Osteoblast (primary cell): ENCODE measurements at places on chromosomes 5 and 9. TPM values are rescaled to one million over a fixed set of nuclear protein-coding genes. Genes with fewer than 3 reads are reported as not detected.

Gene PCDHB5
- total RNA-seq = 1.5 and 2.9 TPM in 2 replicates

Gene ASPN
- total RNA-seq = 1.1 and 1.2 TPM in 2 replicates

Gene GRM6
- total RNA-seq = not detected in 2 replicates

Gene HEXB
- 267 and 313 TPM in 2 replicates for total RNA-seq

Gene FBP2
- total RNA-seq = not detected in 2 replicates

DNA sequence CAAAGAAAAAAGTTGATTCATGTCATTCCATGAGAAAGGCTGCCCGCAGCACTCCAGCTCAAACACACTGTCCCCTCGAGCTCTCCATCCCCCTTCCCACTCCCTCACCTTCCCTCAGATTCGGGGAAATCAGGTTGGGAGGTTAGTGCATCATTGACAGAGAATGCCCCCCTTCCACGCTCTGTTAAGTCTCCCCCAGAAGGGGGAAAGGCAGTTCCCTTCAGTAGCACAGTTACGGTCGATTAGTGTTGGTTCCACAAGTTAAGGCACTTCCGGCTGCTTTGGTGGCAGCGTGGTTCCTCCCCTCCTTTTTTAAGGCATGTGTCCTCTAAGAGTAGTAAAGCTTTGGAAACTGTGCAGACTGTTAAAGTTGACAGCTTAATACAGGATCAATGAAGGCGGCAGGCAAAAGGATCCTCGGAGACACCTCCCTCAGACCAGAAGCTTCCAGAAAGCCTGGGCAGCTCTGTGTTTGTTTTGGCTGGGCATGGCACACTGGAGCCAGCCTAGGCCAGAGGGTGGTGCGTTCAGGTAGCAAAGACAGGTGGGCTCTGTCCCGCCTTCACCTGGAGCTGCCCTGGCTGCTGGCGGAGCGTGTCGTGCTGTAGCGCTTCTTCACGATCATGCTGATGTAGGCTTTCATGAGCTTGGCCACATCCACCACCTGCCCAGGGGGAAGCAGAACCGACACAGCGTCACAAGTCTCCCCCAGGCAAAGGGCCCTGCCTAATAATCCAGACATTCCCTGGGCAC is 49.5 kb upstream of the RETREG1 start:
- H3K4me1 ChIP-seq = peaks cover 6% of the 10 kb centered on the region
- no peaks in the 10 kb centered on the region for H3K27me3 ChIP-seq
- no peak for DNase-seq
- H3K36me3 ChIP-seq = peaks cover 42% of the 10 kb centered on the region
- H3K4me3 ChIP-seq = no peak overlapping the region

DNA sequence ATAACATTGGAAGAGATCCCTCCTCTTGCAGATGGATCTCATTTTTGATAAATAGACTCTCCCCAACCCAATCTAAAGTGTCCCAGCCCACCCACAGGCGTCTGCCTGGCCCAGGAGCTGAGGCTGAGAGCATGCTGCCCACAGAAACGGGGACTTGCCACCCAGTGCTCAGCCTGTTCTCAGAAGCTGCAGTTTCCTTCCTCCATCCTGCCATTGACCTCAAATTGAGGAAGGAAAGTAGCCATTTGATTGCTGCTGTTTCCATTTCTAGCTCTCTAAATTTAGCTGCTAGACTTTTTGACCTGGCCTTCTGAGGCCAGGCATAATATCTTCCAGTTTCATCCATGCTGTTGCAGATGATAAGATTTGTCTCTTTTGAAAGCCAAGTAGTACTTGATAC is 31.1 kb upstream of the FRMD3 start:
- no peak for DNase-seq
- no peak overlapping the region for H3K4me3 ChIP-seq
- no peaks in the 10 kb centered on the region for H3K36me3 ChIP-seq
- no peaks in the 10 kb centered on the region for H3K27me3 ChIP-seq

DNA sequence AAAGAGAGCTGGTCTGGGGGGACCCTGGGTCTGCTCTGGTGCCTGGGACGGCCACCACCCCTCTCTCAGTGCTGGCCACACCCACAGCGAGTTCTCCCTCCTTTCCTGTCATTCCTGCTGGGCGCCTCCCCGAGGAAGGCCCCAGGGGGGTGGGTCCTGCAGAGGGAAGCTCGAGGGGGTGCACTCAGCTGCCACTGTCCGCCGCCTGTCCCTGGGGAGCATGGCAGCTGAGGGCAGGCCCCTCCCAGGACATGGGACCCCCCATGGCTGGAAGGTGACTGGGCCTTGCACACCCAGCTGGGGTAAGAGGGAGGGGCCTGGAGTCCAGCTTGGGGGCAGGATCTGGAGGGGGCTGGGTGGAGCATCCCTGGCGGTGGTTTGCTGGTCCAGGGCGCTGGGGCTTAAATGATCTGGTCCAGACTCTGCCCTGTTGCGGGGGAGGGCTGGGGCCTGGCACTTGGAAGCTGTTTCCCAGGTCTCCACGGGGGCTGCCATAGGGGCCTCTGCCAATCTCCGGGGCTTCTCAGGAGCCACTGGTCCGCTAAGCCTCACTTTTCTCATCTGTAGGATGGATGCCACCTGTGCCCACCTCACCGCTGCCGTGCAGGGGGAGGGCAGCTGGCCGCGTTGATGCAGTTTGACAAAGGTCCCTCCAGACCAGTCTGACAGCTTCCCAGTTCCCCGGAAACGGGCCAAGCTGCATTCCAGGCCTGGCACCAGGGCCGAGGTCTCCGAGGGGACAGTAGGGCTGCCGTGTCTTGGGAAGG is 6.0 kb upstream of the SLC2A6 start:
- no peaks in the 10 kb centered on the region for H3K27me3 ChIP-seq
- no peak overlapping the region for H3K4me3 ChIP-seq
- H3K27ac ChIP-seq = no peak overlapping the region
- H3K4me1 ChIP-seq = no peaks in the 10 kb centered on the region

- no peaks in the 10 kb centered on the region for H3K36me3 ChIP-seq
- H3K27me3 ChIP-seq = peaks cover 5% of the 10 kb centered on the region
- H3K4me1 ChIP-seq = no peaks in the 10 kb centered on the region
- no peak within 1 kb of the TSS for H3K4me3 ChIP-seq
Observed at GRCh38 chr5:35938568-35939227, at the start of gene CAPSL. CAPSL (minus strand) TSS chr5:35938622; CDS start chr5:35921120, 17,502 bp downstream.

GRCh38 chr5:3393122-3393919 is 202.3 kb upstream of the IRX1 start:
- no peaks in the 10 kb centered on the region for H3K4me1 ChIP-seq
- no peaks in the 10 kb centered on the region for H3K36me3 ChIP-seq
- no peaks in the 10 kb centered on the region for H3K27me3 ChIP-seq

DNA sequence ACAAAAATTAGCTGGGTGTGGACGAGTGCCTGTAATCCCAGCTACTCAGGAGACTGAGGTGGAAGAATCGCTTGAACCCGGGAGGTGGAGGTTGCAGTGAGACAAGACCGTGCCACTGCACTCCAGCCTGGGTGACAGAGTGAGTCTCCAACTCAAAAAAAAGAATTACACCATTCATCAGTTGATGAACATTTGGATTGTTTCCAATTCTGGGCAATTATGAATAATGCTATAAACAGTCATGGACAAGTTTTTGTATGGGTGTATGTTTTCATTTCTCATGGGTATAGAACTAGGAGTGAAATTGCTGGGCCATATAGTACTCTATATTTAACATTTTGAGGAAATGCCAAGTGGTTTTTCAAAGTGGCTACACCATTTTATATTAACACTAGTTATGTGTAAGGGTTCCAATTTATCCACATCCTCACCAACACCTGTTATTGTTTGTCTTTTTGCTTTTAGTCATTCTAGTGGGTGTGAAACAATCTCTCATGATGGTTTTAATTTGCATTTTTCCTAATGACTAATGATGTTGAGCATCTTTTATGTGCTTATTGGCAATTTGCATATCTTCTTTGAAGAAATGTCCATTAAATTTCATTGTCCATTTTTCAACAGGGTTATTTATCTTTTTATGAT is 9.0 kb upstream of the CCDC125 start:
- no peaks in the 10 kb centered on the region for H3K4me1 ChIP-seq
- H3K36me3 ChIP-seq = no peaks in the 10 kb centered on the region
- no peak for DNase-seq

DNA sequence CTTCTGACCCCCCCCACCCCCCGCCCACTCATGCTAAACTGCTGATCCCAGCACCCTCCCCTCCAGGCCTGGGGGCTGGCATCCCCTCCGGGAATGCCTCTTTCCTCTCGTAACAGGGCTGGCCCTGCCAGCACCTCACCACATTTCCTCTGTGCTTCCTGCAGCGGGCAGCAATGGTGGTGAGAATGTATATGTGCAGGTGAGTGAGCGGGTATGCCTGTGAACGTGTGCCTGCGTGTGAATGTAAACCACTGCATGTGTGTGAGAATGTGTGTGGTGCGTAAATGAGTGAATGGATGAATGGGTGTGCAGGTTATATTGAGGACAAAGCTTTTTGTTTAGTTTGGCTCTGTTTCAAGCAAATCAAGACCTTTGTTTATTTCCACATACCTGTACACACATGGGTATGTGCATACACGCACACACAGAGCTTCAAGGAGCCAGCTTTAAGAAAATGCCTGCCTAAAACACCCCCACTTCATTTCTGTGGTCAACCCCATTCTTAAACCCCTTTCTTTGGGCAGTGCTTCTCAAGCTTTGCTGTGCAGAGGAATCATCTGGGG is 95.7 kb upstream of the SHB start:
- DNase-seq = no peak
- H3K4me3 ChIP-seq = no peak overlapping the region
- H3K36me3 ChIP-seq = no peaks in the 10 kb centered on the region
- H3K27ac ChIP-seq = no peak overlapping the region
- H3K27me3 ChIP-seq = no peaks in the 10 kb centered on the region

GRCh38 chr9:109802491-109802890 is 22.5 kb downstream of the PALM2AKAP2 start:
- peak; percentile 57 for DNase-seq
- no peak overlapping the region for H3K27ac ChIP-seq
- no peaks in the 10 kb centered on the region for H3K27me3 ChIP-seq
- H3K36me3 ChIP-seq = no peaks in the 10 kb centered on the region

DNA sequence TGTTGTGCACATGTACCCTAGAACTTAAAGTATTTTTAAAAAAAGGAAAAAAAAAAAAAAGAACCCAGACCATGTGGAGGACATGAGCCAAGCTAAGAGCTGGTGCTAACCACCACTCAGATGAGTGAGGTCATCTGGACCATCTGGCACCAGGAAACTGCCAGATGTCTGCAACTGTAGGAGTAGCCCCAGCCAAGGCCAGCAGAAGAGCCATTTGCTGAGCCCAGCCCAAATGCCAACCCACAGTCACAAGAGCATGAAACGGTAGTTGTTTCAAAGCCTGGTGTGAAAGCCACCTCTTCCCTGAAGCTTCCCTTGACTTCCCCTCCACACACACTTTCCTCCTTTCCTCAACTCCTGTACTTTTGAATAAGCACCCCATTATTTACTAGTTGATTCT is 69.2 kb upstream of the FCN1 start:
- no peak overlapping the region for H3K27ac ChIP-seq
- no peaks in the 10 kb centered on the region for H3K36me3 ChIP-seq
- H3K4me1 ChIP-seq = no peaks in the 10 kb centered on the region
- H3K27me3 ChIP-seq = no peaks in the 10 kb centered on the region
- no peak overlapping the region for H3K4me3 ChIP-seq

DNA sequence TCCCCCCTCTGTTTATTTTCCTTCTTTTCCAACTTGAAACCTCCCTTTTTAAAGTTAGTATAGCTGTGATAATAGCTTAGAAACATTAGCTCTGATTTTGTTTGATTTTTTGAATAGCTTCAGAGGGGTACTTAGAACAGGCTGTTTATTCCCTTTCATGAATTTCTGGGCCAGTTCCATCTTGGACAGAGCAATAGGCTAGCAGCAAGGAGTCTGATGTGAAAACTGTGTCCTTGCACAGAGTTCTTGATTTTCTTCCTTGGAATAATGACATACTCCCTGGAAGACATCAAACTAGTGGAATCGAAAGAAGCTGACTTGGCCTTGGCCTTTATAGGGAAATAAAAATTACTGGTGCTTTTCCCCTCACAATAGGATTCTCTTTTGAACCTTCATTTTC is 32.9 kb downstream of the NTRK2 start:
- no peaks in the 10 kb centered on the region for H3K27me3 ChIP-seq
- H3K27ac ChIP-seq = no peak overlapping the region
- H3K36me3 ChIP-seq = no peaks in the 10 kb centered on the region
- DNase-seq = no peak
- no peak overlapping the region for H3K4me3 ChIP-seq

GRCh38 chr9:26694381-26695297 is 198.0 kb downstream of the CAAP1 start:
- no peaks in the 10 kb centered on the region for H3K4me1 ChIP-seq
- H3K27me3 ChIP-seq = no peaks in the 10 kb centered on the region
- no peaks in the 10 kb centered on the region for H3K36me3 ChIP-seq
- no peak overlapping the region for H3K4me3 ChIP-seq
- no peak overlapping the region for H3K27ac ChIP-seq

GRCh38 chr5:39665328-39665727 is 240.5 kb upstream of the DAB2 start:
- H3K36me3 ChIP-seq = no peaks in the 10 kb centered on the region
- no peak for DNase-seq
- no peaks in the 10 kb centered on the region for H3K27me3 ChIP-seq
- peaks cover 7% of the 10 kb centered on the region for H3K4me1 ChIP-seq

- no peaks in the 10 kb centered on the region for H3K36me3 ChIP-seq
- no peak for DNase-seq
- peak overlapping the region; percentile 94 for H3K27ac ChIP-seq
- peaks cover 44% of the 10 kb centered on the region for H3K4me1 ChIP-seq
- H3K27me3 ChIP-seq = no peaks in the 10 kb centered on the region
- H3K4me3 ChIP-seq = no peak overlapping the region
Observed at GRCh38 chr5:53333160-53333559, 147.3 kb upstream of the FST start.

GRCh38 chr5:29833394-29833793 is 1360.1 kb upstream of the CDH6 start:
- H3K27ac ChIP-seq = no peak overlapping the region
- no peaks in the 10 kb centered on the region for H3K4me1 ChIP-seq
- H3K4me3 ChIP-seq = no peak overlapping the region
- H3K27me3 ChIP-seq = no peaks in the 10 kb centered on the region
- H3K36me3 ChIP-seq = no peaks in the 10 kb centered on the region

- H3K27ac ChIP-seq = no peak overlapping the region
- no peak for DNase-seq
- H3K4me1 ChIP-seq = no peaks in the 10 kb centered on the region
- no peaks in the 10 kb centered on the region for H3K27me3 ChIP-seq
- H3K4me3 ChIP-seq = peak overlapping the region; percentile 79
Observed at GRCh38 chr9:125407432-125407973, 145.9 kb downstream of the GAPVD1 start.

- no peak overlapping the region for H3K4me3 ChIP-seq
- peaks cover 18% of the 10 kb centered on the region for H3K4me1 ChIP-seq
- no peak for DNase-seq
- H3K27me3 ChIP-seq = peaks cover under 1% of the 10 kb centered on the region
Observed at GRCh38 chr5:158464383-158464782, 605.4 kb upstream of the CLINT1 start.

- no peaks in the 10 kb centered on the region for H3K4me1 ChIP-seq
- no peak for DNase-seq
- H3K4me3 ChIP-seq = no peak overlapping the region
Observed at GRCh38 chr5:62720031-62720441, 141.4 kb downstream of the LRRC70 start.

DNA sequence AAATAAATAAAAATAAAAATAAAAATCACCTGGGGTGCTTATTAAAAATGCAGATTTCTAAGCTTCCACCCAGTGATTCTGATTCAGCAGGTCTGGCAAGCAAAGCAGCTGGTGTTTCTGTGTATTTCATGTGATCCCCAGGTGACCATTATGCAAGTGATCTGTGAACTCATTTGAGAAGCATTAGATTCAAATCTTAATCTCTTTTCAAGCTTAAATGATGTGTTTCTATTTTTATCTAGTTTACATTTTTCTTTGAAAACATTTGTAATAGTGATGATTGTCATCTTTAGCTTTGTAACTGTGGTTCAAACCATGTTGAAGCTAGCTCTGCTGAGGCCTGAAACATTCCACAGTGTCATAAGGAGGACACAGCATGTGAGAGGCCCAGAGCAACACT is 804.8 kb upstream of the ZNF608 start:
- no peak overlapping the region for H3K27ac ChIP-seq
- no peaks in the 10 kb centered on the region for H3K36me3 ChIP-seq
- H3K4me3 ChIP-seq = no peak overlapping the region
